ENCODE measurements at places on chromosomes 2 and 18.

- DNase-seq = no peak
These were observed 383.1 kb downstream of the GALR1 start for GRCh38 chr18:77632758-77633157.

DNA sequence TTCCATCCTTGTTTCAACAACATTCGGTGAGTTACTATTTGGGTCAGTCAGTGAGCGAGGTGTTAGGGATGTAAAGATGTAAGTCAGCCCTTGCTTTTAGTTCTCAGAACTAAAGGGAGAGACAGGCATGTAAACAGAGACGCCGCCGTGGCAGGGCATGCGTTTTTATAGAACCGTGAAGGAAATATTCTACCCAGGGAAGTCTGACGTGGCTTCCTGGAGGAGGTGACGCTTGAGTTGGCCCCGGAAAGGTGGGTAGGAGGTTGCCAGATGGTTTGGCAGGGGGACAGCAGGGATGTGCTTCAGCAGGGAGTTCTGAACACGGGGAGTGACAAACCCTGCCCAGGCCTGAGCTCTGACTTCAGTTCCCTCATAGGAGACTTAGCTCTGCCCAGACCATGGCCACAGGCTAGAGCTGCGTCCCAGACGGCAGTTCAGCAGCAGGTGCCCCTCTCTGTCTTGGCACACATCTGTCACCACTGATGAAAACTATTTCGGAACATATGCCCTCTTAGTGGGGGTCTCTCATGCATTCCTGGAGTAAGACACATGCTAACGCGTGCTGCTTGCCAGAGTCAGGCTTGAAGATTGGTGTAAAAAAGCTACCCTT is 23.4 kb upstream of the RPL31 start:
- no peak for DNase-seq

GRCh38 chr2:166167449-166167848 is 39.6 kb upstream of the SCN1A start:
- no peak for DNase-seq

- no peak for DNase-seq
These were observed 115.3 kb upstream of the NDUFV2 start for GRCh38 chr18:8987241-8987640.

- DNase-seq = no peak
These were observed 1.0 kb downstream of the MARS2 start for GRCh38 chr2:197705912-197706838.

DNA sequence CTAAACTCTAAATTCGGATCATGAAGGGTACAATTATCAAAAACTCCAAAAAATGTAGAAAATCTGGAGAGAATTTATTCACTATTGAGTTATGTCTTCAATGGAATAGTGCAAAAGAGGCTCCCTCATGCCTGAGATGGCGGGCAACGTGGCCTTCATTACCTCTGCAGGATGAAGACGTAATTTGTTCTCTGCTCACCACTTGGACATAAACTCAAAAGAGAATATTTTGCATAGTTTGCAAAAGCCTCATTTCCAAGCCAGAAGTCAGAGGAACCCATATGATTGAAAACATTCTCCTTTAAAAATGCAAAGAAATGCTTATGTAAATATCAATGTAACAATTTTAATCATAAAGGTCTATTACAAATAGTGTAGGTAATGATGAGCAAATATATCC is 58.7 kb downstream of the SLC25A12 start:
- DNase-seq = no peak

DNA sequence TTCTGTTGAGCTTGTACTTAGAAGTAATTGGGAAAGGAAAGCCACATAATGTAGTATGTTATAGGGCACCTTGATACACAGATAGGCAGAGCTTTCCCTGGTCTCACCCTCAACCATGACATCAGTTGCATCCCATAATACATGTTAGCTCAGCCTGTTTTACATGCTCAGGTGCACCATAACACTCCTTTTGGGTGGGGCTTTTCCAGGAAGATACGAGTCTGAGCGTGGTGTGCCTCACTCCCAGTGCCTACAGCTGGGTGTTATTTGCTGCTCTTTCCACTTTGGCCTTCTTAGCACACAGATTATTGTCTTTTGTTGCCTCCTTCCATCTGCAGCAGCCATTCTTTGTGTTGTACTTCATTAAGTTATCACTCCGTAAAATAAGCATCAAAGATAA is 11.9 kb downstream of the TTC39C start:
- DNase-seq = no peak

DNA sequence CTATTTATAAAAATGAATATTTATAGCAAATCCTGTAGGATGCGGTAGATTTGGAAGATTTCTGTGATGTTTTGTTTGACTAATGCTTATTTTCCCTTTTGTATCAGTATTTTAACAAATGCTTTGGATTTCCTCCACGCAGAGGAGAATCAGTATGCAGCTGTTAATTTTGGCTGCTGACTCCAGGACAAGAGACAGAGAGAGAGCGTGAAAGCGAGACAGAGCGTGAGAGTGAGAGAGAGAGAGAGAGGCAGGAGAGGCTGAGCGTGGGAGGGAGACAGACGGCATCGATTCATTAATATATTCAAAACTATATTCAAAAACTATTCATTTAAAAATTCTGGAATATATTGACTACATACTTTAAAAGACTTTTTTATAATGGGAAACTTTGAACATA is 62.5 kb downstream of the RRM2 start:
- peak; percentile 32 for DNase-seq

GRCh38 chr2:102392942-102393341 is 30.0 kb upstream of the IL18RAP start:
- no peak for DNase-seq

DNA sequence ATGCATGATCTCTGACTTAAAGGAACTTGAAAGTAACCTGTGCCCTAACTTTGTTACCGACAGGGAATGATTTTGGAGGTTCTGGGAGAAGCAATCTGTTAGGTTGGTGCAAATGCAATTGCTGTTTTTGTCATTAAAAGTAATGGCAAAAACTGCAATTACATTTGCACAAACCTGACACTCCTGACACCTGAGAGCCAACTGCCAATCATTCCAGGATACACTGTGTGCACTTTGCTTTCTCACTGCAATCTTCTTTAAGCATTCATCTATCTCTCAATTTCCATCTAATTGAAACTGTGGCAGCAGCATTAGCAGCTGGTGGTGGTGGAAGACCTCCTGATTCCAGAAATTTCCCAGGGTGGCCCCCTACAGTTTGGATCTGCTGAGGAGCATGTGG is 87.6 kb upstream of the CYP1B1 start:
- DNase-seq = no peak

DNA sequence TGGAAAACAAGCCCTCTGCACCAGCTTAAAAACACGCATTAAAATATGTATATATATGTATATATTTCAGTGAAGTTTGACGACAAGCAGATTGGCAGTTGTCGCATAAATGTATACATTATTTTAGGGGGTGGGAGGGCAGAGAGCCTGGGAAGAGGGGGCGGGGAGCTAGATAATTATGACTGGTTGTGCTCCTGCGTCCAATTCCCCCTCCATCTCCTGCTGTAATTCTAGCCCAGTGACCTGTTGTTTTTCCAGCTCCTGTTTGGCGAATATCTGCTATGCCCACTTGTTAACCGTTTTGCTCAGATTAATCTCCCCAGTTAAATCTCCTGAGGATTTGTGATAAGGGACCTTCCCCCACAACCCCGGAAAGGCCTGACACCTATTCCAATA is 656 bp downstream of the UNC80 start:
- DNase-seq = no peak

Measured in hippocampal formation (tissue), 2 donors.